ENCODE measurements at places on chromosomes 13 and 19.

GRCh38 chr13:27924529-27925141, 4.8 kb downstream of the PDX1 start:
- DNase-seq: no peak

DNA sequence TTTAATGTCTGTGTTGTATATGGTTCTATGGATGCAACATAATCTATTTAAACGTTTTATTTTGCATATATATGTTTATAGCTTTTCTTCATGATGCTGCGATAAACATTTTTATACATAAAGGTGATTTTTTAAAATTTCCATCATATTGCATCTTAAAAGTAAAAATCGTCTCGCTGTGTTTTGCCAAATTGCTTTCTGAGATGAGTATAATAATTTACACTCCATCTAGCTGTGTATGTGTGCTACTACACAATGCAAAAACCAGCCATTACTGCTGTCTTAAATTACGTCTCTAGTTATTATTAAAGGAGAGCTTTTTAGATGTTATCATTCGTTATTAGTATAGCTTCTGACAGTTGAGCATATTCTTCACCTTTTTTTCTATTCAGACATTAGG, 37.2 kb downstream of the METTL21C start:
- no peak for DNase-seq

- no peak for DNase-seq
Observed at GRCh38 chr13:64441740-64442139, 2788.4 kb downstream of the PCDH9 start.

DNA sequence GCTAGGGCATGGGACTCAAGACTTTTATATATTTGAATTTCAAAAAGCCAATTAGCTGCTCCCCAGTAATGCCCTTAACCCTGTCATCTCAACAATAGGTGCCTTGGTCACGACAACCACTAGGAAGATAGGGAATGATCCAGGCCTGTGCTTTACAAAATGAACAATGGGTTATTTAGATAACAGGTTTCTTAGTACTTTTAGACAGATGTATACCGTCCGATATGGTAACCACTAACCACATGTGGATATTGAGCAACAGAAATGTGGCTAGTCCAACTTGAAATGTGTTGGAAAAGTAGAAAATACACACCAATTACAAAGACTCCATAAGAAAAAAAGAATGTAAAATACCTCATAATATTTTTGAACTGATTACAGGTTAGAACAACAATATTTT, 201.2 kb downstream of the LHFPL6 start:
- no peak for DNase-seq

- no peak for DNase-seq
Observed at GRCh38 chr13:85347251-85347650, 452.0 kb downstream of the SLITRK6 start.

DNA sequence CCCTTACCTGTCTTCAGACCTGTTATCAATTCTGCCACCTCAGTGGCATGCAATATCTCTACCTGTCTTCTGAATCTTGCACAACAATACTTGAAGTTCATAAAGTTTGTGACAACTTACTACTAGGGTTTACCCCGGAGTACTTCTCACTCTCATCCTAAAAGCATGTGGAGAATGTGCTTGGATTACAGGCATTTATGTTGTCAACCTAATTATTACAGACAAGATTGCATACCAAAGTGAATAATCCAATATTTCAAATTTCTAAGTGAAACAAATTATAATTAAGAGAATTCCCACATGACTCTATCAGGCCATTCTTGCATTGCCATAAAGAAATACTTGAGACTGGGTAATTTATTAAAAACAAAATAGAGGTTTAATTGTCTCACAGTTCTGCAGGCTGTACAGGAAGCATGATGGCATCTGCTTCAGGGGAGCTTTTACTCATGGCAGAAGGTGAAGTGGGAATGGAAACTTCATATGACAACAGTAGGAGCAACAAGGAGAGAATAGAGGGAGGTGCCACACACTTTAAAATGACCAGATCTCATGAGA, 661.0 kb upstream of the SPRY2 start:
- no peak for DNase-seq

DNA sequence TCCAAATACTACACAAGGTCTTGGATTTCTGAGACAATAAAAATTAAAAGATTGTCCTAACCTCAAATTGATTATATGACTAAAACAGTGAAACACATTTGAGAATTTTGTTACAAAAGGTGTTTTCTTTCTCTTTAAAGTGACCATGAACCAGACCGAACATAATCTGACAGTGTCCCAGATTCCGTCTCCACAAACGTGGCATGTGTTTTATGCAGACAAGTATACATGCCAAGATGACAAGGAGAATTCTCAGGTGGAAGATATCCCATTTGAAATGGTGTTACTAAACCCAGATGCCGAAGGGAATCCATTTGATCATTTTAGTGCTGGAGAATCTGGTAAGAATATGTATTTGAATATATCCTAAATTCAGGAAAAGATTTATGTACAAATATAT, 10.4 kb downstream of the GPR180 start:
- DNase-seq: no peak

GRCh38 chr19:18097993-18098890, 664 bp downstream of the MAST3 start:
- DNase-seq: no peak

GRCh38 chr19:12287958-12288500, 6.7 kb downstream of the ZNF44 start:
- no peak for DNase-seq

- DNase-seq: no peak
Observed at GRCh38 chr13:39510316-39510695, 92.7 kb downstream of the LHFPL6 start.

- no peak for DNase-seq
Observed at GRCh38 chr19:48274173-48274572, 4.3 kb downstream of the ZNF114 start.

- no peak for DNase-seq
Observed at GRCh38 chr19:29478578-29479565, 46.9 kb upstream of the VSTM2B start.

DNA sequence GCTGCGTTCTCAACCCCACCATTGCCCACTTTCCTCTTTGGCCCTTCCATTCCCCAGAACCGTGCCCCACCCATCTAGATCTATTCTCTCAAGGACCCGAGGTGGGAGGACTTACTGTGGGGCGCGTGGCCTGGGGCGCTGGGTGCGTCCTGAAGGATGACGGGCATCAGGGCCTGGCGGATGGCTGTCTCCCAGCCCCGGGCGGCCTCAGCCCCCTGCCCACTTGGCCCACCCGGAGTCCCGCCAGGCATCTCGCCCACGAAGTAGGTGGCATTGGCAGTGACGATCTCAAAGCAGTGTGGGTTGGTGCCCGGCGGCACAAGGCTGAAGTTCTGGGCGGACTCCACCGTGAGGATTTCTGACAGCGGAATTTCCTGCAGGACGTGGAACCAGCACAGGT, 23.2 kb downstream of the PRKD2 start:
- no peak for DNase-seq

GRCh38 chr19:45674946-45675345, 6.9 kb downstream of the GIPR start:
- no peak for DNase-seq

DNA sequence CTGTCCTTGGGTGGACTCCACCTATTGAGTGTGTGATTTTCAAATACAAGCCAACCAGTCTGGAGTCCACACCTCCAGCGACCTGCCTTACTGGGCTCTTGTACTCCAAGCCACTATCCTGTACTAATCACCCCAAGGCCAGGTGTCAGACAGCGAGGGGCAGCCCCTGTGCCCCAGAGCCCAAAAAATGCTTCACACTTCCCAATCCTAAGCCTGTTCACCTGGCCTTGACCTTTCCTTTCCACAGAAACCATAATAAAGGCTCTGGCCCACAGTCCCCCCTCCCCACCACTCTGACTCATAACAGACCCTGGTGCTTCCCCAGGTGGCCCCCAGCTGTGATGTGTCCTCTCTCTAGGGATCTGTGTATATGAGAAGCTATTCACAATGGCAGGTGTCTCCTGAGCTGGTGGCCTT, 3.9 kb downstream of the CD209 start:
- DNase-seq: no peak

GRCh38 chr19:30602661-30603350, 230.6 kb downstream of the ZNF536 start:
- DNase-seq: no peak

GRCh38 chr19:42697884-42698283, 42.4 kb downstream of the PSG3 start:
- no peak for DNase-seq

GRCh38 chr19:1690699-1691307, 38.4 kb upstream of the TCF3 start:
- no peak for DNase-seq

- no peak for DNase-seq
Observed at GRCh38 chr19:30227012-30227621, 145.1 kb upstream of the ZNF536 start.

- no peak for DNase-seq
Observed at GRCh38 chr13:110618780-110619179, 3.4 kb downstream of the NAXD start.

- no peak for DNase-seq
Observed at GRCh38 chr13:60379837-60380565, 17.0 kb upstream of the TDRD3 start.

GRCh38 chr19:2048959-2049740, 1.9 kb downstream of the MKNK2 start:
- DNase-seq: peak; percentile 40
